ENCODE measurements at places on chromosomes 1 and 21.
A peak's percentile ranks its signal among the peaks of the same experiment; 100 is the strongest.

DNA sequence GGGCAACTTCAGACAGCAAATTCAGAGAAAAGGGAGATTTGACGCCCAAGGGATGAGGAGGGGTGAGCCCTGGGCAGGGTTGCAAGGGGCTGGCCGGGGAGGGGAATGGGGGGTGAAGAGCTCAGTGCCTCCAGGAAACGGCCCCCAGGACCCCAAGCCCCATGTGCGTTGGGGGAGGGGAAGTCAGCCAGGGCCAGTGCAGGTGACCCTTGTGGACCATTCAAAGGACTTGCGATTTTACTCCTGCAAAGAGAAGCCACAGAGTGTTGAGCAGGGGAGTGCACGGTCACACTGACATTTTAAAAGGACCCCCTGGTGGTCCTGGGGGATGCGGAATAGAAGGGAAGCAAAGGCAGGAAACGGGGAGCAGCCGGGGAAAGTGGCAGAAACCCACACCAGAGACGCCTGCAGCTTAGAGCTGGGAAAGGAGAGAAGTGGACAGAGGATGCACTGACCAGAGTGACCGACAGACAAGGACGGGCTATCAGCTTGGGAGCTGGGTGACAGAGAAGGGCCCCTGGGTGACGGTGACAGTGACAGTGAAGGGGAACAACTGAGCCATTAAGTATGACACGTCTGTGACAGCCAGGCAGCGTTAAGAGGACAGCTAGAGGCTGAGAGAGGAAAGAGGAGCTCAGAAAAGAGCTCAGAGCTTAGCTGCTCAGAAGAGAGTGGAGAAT is 54.0 kb upstream of the TMEM51 start:
- DNase-seq, result no peak

- no peak for DNase-seq
These were observed 106.0 kb upstream of the TIAM1 start for GRCh38 chr21:31449921-31450535.

- no peak for DNase-seq
These were observed 8.8 kb upstream of the ZNF124 start for GRCh38 chr1:247180581-247180980.

DNA sequence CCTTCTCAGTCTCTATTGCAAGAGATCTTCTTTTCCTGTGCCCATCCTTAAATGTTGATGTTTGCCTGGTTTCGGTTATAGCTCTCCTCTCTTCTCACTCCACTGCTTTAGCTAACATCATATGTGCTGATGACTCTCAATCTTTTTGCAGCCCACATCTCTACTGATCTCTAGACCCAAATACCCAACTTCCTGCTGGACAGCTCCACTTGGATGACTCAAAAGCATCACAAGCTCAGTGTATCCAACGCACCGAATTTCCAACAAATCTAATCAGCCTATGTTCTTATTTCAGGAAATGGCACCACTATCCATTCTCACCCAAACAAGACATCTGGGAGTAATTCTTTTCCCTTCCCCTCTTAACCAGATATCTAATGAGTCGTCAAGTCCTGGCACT is 79.1 kb upstream of the ARTN start:
- DNase-seq, result no peak

DNA sequence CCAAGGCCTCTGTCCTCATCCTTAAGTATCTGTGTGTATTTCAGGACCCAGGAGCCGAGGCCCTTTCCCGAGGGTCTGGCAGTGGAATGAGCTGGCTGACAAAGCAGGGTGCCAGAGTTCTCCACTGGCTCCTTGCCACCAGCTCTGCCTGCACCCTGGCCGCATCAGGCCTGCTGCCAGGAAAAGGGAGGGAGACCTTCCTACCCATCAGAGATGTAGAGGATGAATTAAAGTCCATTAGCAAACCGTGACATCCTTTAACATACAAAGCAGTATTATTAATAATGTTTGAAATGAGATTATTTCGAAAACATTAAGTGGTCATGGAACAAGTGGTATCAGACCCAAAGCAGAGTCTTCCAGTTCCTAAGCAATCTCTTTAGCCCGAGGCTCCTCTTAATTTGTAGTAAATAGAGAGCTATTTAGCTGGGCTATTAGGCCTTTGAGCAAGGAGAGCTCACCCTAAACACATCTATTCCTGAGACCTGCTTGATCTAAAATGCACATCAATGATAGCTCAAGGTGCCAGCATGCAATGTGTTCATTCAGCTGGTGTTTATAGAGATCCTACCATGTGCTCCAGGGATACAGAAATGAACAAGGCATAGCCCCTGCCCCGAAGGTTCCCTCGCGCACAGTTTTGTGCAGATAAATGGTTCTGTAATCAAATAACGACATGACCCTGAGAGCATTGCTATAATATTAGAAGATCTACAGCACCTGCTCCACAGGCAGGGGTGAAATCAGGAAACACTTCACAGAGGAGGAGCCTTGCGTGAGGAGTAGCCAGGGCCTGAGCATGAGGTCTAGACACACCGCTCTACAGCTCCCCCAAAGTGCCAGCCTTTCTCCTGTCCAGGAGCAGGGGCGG is 44.0 kb downstream of the FAM163A start:
- DNase-seq, result no peak

DNA sequence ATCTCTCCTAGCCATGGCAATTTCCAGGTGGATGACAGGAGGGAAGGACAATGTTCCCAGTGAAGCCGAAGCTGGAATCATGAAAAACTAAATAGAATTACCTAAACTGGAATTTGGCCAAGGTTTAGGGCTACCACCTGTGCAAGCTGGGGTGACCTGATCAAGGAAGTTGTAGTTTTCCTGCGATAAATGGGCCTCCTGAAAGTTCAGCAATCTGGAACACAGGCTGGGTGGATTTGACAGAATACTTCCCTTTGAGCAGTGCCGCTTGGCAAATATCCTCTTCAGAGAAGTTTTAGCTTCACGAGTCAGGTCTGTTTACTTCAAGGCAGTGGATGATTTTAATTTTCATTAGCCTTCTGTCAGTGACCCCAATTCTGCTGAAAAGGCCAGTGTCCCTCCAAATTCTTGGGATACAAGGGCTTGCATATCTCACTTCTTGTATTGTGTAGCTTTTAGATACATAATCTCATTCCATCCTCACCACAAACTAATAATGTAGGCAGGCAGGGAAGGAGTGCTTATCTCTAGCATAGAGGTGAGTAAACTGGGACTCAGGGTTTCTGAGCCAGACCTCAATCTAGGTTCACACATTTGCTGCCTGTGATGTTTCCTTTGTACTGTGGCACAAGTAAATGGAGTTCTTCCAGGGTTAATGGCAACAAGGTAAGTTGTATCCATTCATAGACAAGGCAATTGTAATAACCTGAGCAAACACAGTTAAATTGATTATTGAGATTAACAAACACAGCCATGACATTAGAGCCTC is 349.4 kb downstream of the NUF2 start:
- no peak for DNase-seq

DNA sequence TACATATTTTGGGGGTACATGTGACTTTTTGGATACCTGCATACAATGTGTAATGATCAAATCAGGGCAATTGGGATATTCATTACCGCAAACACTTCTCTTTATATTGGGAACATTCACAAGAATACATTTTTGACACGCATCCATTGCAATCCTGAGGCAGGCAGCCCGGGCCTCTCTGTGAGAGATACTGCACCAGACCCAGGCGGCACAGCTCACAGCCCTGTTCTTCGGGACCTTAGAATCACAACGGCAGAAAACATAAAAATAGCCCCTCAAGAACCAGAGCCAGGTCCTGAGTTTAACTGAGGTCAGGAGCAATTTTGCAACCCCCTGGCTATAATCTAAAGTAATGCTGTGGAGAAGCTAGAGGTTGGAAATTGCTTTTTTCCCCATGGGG is 90.8 kb upstream of the PGBD5 start:
- no peak for DNase-seq

DNA sequence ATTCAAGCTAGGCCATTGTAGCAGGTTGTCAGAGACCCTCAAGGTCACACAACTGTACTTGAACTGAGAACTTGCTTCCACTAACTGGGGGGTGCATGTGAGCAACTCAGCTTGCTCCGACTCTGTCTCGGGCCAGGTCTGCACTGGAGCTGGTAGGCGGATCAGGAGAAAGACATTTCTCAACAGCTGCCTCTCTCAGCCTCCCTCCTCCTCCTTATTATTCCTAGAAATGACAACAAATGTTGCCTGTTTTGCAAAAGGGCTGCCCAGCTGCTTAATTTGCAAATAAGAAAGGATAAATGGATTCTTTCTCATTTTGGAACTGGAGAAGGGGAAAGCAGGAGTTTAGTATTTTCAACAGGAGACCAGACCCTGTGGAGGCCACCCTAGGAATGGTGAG is 140.5 kb downstream of the RHOU start:
- peak; percentile 5 for DNase-seq

DNA sequence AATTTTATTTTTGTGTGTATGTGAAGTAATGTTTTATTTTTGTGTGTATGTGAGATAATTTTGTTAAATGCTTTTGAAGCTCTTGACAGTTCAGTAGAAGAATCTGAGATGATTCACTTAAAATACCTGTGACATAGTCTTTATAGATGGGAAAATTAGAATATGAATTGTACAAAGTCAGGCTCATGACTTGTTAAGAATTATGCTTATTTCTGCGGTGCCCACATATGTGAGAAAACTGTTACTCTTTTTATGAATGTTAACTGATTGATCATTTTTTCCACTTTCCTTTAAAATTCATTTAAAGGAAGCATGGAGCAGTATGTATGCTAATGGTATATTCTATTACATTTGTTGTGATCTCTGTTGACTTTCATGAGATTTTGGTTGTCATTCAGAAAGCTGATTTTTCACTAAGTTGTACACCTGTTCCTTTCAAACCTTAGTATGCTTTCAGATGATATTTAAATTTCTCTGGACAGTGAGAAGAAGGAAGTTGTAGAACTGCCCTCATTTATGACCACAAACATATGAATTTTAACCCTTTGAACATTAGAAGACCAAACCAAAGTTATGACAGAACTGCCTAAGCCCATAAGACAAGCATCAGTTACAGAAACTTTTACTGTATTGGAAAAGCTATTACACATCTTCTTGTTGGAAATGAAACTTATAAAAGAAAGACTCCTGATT is 110.1 kb downstream of the POU2F1 start:
- DNase-seq, result no peak

DNA sequence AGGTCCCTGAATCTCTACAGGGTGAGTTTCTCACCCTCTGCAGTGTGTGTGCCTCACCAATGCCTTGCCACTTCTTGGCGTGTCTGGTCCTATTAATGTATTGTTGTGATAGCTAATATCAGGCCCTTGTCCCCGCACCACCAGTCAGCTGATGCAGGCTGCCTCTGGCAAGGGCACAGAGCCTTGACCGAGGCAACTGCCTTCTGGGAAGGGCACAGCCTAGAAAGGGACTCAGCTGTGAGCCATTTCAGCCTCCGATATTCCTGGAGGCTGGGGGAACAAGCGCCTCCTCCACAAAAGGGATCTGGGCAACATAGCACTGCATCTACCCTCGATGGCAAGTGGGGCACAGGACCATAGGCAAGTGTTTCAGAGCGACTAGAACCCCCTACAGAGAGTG is 27.0 kb downstream of the IL10RB start:
- DNase-seq, result no peak

DNA sequence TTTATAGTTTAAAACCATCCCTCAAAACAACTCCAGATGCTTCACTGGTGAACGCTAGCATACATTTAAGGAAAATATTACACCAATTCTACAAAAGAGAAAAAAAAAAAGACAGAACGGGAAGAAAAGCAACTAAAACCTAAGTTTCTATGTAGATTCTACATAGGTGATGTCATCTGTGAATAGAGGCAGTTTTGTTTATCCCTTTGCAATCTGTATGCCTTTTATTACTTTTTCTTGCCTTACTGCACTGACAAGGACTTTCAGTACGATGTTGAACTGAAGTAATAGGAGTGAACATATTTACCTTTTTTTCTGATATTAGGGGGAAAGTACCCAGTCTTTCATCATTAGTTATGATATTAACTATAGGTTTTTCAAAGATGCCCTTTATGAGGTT is 101.7 kb upstream of the HAO2 start:
- DNase-seq, result no peak

- no peak for DNase-seq
These were observed 322.5 kb upstream of the ADGRL2 start for GRCh38 chr1:81478219-81478618.

- DNase-seq, result no peak
These were observed 17.6 kb downstream of the CLCA2 start for GRCh38 chr1:86441581-86441980.

DNA sequence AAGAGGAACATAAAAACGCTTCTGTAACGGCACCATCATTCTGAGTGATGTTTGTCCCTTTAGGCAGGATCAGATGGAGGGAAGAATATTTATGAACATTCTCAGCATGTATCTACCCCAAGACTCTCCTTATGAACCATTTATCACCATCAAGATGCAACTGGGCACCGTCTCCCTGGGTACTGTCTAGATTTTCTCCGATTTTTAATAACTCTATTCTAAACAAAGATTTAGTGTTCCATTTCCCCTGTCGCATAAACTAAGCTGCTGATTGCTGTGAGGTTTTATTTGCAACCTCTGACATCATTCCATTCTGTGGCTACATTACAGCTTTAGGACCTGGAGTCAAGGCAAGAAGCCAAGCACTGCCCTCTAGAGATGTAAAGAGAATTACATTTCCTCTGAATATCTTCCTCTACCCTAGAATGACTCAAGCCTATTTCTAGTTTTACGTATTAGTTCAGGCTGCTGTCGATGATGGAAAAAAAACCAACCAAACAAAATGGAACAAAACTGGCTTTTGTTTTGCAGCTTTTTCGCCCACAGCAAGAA is 130.1 kb upstream of the MAP1LC3C start:
- no peak for DNase-seq

DNA sequence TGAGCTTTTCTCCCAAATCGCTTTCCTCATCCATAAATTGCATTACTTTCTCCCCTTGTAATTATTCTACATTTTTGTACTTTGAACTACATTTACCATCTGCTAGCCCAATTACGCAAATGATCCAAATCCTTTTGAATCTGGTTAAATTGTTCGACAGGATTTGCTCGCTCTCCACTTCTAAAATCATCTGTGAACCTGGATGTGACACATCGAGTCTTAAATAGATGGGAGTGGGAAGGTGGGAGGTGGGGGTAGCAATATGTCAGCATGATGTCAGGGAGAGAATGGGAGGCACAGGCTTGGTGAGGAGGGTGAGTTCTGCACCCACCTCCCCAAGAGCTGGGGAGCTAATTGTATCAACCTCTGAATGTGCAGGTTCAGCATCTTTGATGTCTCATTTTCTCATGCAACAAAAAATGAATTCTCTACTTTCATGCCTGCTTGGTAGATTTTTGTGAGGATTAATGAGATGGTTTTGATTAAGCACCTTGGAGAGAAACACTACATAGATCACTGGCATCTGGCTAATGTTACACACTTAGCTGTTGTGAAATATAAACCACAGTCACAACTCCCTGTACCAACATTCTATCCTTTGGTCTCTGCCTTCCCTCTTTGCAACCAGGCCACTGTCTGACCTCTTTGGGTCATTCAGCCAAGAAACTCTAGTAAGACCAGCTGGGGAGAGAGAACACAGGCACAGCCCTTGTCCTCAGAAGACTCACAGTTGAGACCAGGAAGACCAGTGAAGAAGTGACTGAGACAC is 165.1 kb downstream of the DAB1 start:
- DNase-seq, result no peak

Data from kidney (tissue), 22 donors.